ENCODE measurements at places on chromosomes 13 and 19.
A peak's percentile ranks its signal among the peaks of the same experiment; 100 is the strongest.

- H3K27ac ChIP-seq: peak overlapping the region; percentile 94
- peak overlapping the region; percentile 74 for H3K4me3 ChIP-seq
- no peaks in the 10 kb centered on the region for H3K27me3 ChIP-seq
- H3K36me3 ChIP-seq: no peaks in the 10 kb centered on the region
- peaks cover 85% of the 10 kb centered on the region for H3K4me1 ChIP-seq
Observed at GRCh38 chr13:99501848-99502301, 603 bp downstream of the TM9SF2 start.

DNA sequence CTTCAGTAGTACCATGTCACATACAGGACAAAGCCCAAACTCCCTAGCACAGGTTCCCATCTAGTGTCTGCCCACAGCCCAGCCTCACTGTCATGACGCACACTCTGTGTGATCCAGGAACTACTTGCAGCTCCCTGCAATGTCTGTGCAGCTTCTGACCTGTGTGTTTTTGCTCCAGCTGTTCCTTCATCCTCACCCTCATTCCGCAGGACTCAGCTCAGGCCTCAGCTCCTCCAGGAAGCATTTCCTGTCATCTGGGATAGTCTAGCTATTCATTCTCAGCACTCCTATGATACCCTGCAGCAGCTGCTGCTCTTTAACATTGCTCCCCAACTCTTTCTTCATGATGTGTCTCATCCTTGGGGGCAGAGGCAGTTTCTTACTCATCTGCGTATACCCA is 56.1 kb downstream of the ENOX1 start:
- DNase-seq: no peak
- H3K36me3 ChIP-seq: no peaks in the 10 kb centered on the region
- H3K27me3 ChIP-seq: no peaks in the 10 kb centered on the region
- no peak overlapping the region for H3K27ac ChIP-seq
- H3K4me1 ChIP-seq: no peaks in the 10 kb centered on the region

GRCh38 chr19:7763696-7764095 is 653 bp downstream of the CLEC4M start:
- no peaks in the 10 kb centered on the region for H3K4me1 ChIP-seq
- no peak overlapping the region for H3K4me3 ChIP-seq
- H3K27ac ChIP-seq: no peak overlapping the region
- no peaks in the 10 kb centered on the region for H3K36me3 ChIP-seq
- H3K27me3 ChIP-seq: no peaks in the 10 kb centered on the region

DNA sequence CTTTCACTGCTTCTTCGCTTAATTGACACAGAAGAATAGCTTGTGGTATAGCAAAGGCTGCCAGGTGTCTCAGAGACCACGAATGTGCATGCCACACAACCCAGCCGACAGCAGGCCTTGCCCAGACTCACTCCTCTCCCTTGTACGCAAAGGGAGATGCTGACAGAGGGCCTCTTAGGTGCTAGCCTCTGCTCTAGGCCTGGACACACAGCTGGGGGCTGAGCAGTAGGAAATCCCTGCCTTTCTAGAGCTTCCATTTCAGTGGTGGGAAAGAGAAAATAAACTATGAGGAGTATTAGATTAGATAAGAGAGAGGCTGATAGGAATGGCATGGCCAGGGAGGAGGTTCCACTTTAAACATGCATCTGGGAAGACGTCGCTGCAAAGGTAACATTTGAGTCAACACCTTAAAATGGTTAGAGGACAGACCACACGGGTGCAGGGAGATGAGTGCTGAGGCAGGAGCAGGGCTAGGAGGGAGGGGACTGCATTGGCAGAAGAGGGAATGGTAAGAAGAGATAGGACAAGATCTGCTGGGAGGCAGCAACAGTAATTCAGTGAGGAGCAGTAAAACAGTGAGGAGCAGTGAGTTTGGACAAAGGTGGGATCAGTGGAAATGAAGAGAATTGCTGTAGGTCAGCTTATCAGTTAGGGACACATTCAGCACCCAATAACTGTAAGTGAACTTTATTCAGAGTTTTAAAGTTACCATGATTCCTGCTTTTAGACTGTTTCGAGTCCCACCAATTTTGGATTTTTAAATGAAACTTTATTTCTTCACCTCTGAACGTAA is 100.0 kb downstream of the RNF17 start:
- DNase-seq: no peak
- H3K4me3 ChIP-seq: no peak overlapping the region
- H3K27ac ChIP-seq: no peak overlapping the region
- H3K4me1 ChIP-seq: peaks cover 6% of the 10 kb centered on the region

DNA sequence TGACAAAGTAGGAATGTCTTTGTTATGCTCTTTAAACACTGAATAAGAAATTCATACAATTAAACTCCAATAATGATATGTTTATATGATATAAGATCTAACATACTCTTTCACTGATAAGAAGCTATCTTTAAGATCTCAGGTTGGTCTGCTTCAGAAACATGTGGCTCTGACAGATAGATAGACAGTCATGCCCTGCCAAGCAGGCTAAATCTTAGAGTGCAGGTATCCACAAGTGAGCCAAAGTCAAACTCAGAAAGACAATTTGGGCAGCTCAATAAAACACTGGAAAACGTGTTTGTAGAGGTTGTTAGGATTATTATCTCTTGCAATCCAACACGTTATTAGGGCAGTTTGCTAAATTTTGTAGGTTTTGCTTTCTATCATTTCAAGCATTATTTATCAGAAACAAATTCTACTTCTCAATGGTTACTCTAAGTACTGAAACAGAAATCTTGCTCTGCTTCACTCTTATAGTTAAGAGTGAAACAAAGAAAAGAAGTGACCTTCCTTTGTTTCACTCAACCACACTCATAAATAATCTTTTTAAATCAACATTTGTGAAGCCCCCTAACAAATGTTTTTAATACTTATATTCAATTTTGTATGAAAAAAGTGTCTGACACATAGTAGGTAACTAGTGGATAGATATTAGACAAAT is 1255.6 kb downstream of the DIAPH3 start:
- DNase-seq: no peak
- no peaks in the 10 kb centered on the region for H3K36me3 ChIP-seq
- no peaks in the 10 kb centered on the region for H3K27me3 ChIP-seq
- no peak overlapping the region for H3K27ac ChIP-seq

GRCh38 chr13:29548722-29549121 is 46.8 kb downstream of the SLC7A1 start:
- no peaks in the 10 kb centered on the region for H3K4me1 ChIP-seq
- no peak overlapping the region for H3K27ac ChIP-seq
- no peak for DNase-seq
- no peak overlapping the region for H3K4me3 ChIP-seq

DNA sequence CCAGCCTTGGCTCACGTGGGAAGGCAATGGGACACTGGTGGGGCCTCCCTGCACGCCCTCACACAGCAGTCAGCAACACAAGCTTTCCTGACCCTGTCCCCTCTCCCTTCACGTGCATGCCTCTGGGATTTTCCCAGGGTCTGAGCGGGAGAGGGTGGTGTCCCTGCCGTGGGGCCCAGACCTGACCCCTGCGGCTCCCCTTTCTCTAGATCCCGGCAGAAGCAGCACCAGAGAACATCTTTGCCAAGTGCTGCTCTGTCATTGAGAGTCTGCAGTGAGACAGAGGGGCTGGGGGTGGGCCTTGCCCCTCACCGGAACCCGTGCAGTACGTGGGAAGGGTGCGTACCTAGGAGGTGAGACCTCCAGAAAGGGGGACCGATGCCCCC is 12.6 kb downstream of the KHSRP start:
- no peaks in the 10 kb centered on the region for H3K4me1 ChIP-seq
- H3K4me3 ChIP-seq: no peak overlapping the region
- H3K36me3 ChIP-seq: peaks cover 32% of the 10 kb centered on the region

- H3K27ac ChIP-seq: no peak overlapping the region
- DNase-seq: no peak
- no peak overlapping the region for H3K4me3 ChIP-seq
- no peaks in the 10 kb centered on the region for H3K27me3 ChIP-seq
- no peaks in the 10 kb centered on the region for H3K4me1 ChIP-seq
Observed at GRCh38 chr13:111327730-111328573, 7.5 kb downstream of the TEX29 start.

DNA sequence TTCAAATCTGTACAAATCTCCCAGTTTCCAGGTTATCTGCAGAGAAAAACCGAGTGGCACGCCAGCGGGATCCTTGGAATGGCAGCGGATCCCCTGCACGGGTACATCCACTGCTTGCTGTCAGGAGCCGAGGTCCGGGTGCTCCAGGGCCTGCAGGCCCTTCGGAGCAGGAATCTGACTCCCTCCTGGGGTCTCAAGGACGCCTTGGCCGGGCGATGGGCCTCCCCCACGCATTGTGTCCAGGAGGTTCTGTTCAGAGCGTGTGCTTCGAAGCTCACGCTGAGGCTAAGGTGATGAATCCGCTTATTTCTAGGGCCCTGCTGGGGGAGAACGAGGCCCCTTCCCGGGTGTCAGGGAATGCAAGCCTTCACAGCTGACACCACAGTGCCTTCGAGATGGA is 148.9 kb downstream of the SOX1 start:
- H3K27ac ChIP-seq: no peak overlapping the region
- H3K27me3 ChIP-seq: no peaks in the 10 kb centered on the region
- H3K4me1 ChIP-seq: no peaks in the 10 kb centered on the region
- no peaks in the 10 kb centered on the region for H3K36me3 ChIP-seq
- no peak overlapping the region for H3K4me3 ChIP-seq
- no peak for DNase-seq

DNA sequence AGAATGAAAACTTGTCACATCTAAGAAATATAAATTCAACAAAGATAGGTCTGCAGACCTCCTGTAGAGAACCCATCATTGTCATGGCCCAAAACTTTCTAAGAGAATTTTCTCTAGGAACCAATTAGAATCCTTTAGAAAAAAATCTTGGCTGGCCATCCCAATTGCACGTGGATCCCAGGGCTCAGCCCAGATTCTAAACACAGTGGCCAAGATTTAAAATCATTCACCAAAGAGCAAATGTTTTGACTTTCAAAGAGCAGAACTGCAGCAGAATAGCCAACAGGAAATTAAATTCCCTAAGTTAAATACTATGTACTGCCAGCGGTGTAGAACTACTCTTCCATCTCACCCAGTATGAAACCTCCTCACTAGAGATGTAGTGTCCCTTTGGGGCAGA is 21.3 kb downstream of the IPO5 start:
- H3K4me3 ChIP-seq: no peak overlapping the region
- peaks cover 38% of the 10 kb centered on the region for H3K4me1 ChIP-seq
- H3K27me3 ChIP-seq: no peaks in the 10 kb centered on the region
- no peak overlapping the region for H3K27ac ChIP-seq
- H3K36me3 ChIP-seq: no peaks in the 10 kb centered on the region

DNA sequence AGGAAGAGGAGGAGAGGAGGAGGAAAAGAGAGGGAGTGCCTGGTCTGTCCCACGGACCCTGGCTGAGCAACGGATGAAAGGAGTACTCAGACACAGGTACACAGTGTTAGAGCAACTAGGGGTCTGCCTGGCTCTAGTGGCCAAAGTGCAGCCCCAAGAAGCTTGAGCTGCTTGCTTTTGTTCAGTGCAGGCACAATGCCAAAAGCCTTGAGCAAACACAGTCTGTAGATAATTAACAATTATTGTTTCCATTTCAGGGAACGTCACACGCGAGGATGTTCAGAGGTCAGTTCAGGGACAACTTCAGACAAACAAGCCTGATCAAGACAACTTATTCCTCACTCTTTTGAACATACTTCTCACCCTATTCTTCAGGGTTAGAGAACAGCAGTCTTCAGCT is 32.2 kb upstream of the ZNF726 start:
- no peak overlapping the region for H3K27ac ChIP-seq
- H3K4me1 ChIP-seq: peaks cover 3% of the 10 kb centered on the region
- no peak overlapping the region for H3K4me3 ChIP-seq

DNA sequence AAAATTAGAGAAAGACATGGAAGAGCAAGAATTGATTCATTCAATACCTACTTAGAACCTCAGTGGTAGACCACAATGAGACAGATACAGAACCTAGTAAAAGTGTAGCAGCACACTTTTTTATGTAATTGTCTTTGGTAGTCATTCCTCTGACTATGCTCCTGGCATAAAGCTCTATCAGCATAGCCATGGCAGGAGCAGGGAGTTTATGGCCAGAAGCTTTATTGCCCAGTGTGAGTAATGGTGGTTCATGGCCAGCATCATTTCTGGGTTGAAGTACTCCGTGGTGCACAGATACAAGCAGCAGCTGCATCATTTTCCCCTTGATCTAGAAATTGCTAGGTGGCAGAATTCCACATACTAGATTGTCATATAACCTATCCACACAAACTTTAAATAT is 352.6 kb downstream of the TBC1D4 start:
- H3K4me3 ChIP-seq: no peak overlapping the region
- H3K27ac ChIP-seq: no peak overlapping the region
- DNase-seq: no peak
- no peaks in the 10 kb centered on the region for H3K27me3 ChIP-seq

DNA sequence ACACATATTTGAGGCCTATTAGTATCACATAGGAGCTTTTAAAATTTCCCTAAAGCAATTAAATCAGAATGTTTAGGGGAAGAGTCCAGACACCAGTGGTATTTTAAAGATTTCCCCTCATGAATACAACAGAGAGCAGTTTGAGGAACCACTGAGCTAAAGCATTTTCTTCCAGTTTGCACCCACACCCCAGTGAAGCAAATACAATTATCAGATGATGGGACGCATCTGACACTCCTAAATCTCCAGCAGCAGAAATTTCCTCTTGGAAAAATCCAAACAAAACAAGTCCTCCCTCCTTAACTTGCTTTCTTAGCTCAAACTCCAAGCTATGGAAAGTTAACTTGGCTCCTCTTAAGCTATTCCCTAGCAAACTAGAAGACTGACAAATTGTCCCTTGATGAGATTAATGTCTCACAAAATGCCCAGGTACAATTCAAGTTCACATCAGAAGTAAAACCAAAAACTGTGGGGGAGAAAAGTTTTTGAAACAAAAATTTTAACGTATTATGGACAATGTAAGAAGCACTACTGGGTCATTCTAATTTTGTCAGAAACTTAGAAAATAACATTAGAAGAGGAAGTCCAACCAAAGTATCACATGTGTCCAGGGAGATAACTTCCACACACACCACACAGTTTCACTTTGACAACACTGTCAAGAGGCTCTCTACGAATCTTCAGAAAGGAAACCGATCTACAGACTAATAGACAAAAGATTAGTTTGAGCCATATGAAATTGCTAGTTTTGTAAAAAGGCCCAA is 74.1 kb downstream of the ABCC4 start:
- DNase-seq: no peak
- no peaks in the 10 kb centered on the region for H3K4me1 ChIP-seq
- no peaks in the 10 kb centered on the region for H3K36me3 ChIP-seq

All from esophagus squamous epithelium (tissue), 5 donors.